NCI-H510A (cell line): ENCODE measurements at places on chromosomes 3 and 15.

DNA sequence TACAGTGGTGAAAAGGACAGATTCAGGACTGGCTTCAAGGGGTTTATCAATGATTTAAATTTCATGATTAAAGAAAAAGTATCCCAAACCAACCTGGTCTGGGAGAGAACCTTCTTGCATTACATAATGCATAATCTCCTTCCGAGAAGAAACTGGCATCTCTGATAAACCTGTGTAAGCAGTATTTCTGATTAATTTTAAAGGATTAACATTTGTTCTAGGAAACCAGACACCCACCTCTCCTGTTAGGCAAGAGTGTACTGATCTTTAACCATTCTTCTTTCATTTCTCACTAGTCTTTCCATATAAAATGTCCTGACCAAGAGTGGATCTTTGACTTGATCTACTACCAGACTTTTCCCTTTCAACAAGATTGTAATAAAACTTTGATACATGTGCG, 22.8 kb upstream of the PPP4R2 start:
- no peak for DNase-seq

DNA sequence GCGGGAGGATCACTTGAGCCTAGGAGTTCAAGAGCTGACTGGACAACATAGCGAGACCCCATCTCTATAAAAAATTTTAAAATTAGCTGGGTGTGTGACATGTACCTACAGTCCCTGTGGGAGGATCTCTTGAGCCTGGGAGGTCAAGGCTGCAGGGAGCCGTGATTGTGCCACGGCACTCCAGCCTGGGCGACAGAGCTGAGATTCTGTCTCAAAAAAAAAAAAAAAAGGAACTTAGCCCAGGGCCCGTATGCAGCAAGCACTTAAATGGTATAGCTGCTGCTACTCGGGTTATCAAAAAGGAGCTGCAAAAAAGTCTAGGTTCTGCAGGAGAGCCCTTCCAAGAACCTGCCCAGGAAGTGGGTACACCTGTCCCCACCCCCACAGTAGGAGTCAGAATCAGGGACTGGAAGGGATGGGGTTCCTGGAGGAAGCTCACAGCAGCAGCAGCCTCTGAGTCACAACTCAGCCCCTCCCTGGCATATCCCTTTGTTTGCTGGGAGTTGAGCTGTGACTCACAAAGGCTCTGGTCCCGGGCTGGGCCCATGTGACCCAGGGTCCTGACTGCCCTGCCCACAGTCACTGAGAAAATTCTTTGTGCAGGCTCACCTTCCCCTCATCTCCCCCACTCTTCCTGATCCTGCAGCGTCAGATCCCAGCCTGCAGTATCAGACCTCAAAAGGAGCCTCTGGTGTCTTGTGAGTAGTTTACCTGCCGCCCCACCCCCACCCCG, at the start of gene SPATA12:
SPATA12 (plus strand) TSS at position 576 of the 733 bp plus-strand sequence. CDS start 13,031 bp downstream, outside the sequence.
- DNase-seq = peak; percentile 11

- DNase-seq = no peak
Observed at GRCh38 chr3:110900576-110900975, 171.0 kb upstream of the NECTIN3 start.

DNA sequence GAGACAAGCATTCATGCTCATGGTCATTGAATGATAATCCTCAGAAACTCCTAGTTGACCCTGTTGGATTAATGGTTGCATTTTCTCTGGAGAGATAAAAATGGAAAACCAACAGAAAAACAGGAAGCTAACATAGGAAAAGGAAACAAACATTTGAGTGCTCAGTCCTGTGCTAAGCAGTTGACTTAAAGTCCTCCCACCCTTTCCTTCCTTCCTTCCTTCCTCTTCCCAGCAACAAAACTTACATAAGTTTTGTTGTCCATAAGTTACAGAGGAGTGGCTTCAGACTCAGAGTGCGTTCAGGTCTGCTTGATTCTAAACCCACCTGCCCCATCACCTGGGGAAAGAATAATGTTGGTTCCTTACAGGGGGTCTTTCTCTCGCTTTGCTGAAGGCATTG, 163.8 kb upstream of the RGMA start:
- no peak for DNase-seq

DNA sequence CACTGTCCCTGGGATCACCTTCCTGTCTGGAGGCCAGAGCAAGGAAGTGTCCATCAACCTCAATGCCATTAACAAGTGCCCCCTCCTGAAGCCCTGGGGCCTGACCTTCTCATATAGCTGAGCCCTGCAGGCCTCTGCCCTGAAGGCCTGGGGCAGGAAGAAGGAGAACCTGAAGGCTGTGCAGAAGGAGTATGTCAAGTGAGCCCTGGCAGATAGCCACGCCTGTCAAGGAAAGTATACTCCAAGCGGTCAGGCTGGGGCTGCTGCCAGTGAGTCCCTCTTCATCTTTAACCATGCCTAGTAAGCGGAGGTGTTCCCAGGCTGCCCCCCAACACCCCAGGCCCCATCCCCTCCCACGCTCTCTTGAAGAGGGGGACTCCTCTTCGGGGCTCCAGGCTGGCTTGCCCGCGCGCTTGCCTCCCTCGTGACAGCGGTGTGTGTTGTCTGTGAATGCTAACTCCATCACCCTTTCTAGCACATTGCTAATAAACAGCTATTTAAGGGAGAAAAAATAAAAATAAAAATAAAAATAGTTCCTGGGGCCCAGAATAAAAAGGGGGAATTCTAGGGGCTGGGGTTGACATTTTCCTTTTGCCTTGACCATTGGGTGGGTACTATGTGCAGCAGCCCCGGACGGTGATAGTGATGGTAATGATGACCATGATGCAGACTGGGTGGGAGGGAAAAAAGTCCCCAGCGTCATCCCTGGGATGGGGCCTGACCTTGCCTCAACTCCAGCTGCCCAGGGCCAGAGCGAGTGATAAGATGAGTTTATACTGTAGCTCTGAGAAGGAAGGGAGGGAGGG, 3.3 kb upstream of the ALAS1 start:
- DNase-seq = no peak

DNA sequence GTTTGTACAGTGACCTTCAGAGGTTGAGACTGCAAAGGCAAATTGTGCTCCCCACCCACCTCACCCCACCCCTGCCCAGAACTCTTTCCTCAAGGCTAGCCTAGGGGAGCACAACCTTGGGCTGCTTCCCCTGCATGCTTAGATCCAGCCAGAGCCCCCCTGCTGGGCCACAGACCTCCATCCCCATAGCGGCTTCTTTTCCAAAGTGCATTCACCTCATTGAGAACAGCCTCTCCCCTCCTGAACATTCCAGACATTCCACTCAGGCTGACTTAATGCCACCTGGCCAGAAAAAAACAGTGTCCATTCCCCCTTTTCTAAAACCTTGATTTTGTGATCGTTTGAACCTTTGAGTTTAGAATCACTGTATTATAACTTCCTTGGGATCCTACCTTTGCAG, 124.4 kb upstream of the TOPAZ1 start:
- DNase-seq = no peak
